ENCODE measurements at places on chromosomes 16 and 17.

GRCh38 chr17:50687200-50688066, 20.3 kb downstream of the ANKRD40 start:
- DNase-seq, result no peak

GRCh38 chr16:73179705-73180331, 131.9 kb upstream of the ZFHX3 start:
- DNase-seq, result no peak

DNA sequence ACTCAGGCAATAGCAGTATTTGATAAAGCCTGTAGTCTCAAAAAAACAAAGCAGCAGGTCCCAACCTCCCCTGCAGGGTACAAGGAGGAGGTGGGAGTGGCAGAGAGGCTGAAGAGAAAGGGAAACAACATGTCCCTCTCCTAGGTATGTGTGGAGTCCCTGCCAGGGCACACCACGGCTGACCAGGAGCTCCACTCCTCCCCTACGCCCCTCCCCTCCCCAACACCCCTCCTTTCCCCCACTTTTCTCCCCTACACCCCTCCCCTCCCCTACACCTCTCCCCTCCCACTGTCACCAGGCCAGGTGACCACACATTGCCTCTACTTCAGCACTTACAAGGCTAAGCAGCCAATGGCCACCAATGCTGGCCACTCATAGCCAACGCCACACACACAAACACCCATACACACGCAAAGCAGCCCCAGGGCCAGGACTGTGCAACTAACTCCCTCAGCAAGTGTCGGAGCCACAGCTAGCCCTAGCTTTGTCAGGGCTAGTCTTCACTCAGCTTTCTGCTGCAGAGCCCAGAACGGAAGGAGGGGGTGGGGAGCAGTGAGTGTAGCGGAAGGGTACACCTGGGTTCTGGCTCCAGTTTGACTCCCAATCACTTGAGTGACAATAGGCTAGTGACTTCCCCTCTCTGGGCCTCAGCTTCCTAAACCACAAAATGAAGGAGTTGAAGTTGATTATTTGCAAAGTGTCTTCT, 8.2 kb downstream of the CAVIN1 start:
- no peak for DNase-seq

GRCh38 chr16:54816471-54816870, 114.2 kb upstream of the IRX5 start:
- no peak for DNase-seq

- DNase-seq, result no peak
Observed at GRCh38 chr16:3235856-3236669, 1.1 kb upstream of the ZNF200 start.

DNA sequence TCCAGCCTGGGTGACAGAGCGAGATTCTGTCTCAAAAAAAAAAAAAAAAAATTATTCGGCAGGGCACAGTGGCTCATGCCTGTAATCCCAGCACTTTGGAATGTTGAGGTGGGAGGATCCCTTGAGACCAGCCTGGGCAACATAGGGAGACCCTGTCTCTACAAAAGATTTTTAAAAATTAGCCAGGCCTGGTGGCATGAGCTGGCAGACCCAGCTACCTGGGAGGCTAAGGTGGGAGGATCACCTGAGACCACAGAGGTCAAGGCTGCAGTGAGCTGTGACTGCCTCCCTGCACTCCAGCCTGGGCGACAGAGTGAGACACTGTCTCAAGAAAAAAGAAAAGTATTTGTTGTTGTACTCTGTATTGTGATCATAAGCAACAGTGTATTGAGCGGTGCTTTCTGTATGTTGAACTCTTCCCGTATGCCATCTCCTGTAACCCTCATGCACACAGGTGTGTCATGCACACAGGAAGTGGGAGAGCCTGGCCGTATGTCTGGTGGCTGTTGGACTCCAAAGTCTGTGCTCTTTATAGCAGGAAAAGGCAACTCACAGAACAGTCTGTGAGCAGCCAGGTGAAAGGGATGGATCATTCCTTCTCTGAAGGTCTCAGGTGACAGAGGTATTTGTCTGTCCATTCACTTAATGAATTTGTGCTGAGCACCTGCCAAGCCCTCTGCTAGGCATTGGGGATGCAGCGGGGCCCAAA, 17.1 kb downstream of the CDH1 start:
- no peak for DNase-seq

DNA sequence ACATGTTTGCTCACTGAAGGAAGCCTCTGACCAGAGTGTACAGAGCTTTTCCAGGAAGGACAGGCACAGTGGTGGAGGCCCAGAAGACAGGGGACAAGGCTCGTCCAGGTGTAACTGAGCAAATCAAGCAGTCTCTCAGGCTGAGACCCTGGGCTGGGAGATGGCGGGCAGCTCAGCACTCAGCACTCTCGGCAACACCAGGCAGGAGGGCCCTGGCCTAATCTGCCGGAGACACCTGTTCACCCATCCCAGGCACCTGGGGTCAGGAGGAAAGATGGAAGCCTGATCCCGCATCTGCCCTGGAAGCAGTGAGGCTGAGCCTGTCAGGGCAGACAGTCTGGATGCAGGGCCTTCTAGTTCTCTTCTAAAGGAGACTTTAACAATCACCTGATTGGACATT, 4.8 kb downstream of the RASL10B start:
- DNase-seq, result no peak

GRCh38 chr16:24689128-24689527, 40.3 kb upstream of the TNRC6A start:
- DNase-seq, result no peak

- no peak for DNase-seq
Observed at GRCh38 chr17:19958023-19958422, 19.6 kb downstream of the AKAP10 start.

- DNase-seq, result no peak
Observed at GRCh38 chr16:86930001-86930400, 351.7 kb downstream of the FOXL1 start.

- DNase-seq, result no peak
Observed at GRCh38 chr17:46788796-46789195, 29.7 kb downstream of the WNT3 start.

- no peak for DNase-seq
Observed at GRCh38 chr17:80119271-80119791, 17.9 kb downstream of the GAA start.

GRCh38 chr17:30358055-30358760, 20.5 kb upstream of the CPD start:
- DNase-seq, result no peak

DNA sequence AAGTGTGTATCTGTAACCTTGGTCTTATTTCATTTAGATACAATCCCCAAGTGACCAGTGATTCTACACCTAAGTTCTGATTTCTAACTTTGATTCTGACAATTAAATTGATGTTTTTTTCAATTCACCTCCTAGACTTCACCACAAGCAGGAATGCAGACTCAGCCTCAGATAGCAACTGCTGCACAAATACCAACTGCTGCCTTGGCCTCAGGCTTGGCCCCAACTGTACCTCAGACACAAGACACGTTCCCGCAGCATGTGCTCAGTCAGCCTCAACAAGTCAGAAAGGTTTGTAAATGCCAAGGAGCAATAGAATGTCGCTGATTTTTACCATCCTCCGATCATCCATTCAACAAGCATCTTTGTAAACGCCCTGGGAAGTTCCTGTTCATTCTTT, 177.7 kb downstream of the MRTFB start:
- DNase-seq, result no peak

GRCh38 chr16:50771366-50771765, 29.5 kb downstream of the CYLD start:
- DNase-seq, result no peak

DNA sequence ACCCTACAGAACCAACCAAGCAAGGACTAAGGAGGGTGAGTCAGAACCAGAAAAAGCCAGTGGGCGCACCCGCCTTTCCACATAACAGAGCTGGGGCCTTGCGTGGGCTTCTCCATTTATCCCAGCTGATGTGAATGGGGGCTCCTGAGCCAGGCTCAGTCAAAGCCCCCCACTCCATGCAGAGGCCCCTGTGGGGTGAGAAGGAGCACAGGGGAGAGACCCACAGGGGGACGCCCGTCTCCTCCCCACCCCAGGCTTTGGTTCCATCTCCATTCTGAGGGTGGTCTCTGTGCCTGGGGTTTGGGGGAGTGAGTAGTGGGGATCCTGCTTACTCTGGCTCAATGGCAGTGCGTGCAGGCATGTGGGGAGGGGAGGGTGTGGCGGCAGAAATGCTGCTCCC, 210.1 kb upstream of the TNRC6C start:
- no peak for DNase-seq

- DNase-seq, result no peak
Observed at GRCh38 chr17:66837226-66837625, 2.3 kb downstream of the CACNG5 start.

- DNase-seq, result no peak
Observed at GRCh38 chr16:67965668-67966548, 2.5 kb downstream of the SLC12A4 start.

DNA sequence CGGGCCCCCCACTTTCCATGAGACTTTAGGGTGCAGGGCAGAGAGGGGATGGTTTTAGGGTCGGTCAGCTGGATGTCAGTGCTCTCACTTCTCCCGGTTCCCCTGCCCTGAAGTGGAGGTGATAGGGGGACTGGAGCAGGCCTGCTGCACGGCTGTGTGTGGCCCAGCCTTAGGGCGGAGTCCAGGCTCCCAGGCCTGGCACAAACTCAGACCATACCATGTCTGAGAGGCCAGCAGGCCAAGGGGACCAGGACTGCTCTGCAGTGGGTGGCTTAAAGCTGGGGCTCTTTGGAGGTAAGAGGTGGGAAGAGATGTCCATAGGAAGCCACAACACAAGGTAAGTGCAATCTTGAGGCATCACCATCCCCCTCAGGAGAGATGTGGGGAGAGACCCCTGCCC, 8.3 kb downstream of the TFAP4 start:
- DNase-seq, result no peak

GRCh38 chr16:85821390-85822135, 22.1 kb downstream of the COX4I1 start:
- no peak for DNase-seq

GRCh38 chr16:2610781-2611498, 71.4 kb upstream of the KCTD5 start:
- no peak for DNase-seq

DNA sequence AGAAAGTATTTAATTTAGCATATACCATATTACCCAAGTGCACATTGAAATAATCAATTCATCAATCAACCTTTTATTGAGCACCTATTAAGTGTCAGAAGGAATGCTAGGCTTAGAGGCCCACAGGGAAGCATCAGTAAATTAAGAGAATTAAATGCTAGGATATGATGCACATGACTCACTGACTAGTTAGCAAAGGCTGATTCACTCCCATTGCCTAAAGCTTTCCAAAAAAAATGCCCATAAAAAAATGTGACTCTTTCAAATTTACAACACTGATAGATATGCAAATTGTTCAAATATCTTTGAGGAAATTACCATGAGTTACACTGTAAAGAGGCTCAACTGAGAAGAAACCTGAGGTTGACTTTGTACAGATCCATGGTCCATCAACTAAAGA, 883.3 kb downstream of the CDH11 start:
- DNase-seq, result no peak

DNA sequence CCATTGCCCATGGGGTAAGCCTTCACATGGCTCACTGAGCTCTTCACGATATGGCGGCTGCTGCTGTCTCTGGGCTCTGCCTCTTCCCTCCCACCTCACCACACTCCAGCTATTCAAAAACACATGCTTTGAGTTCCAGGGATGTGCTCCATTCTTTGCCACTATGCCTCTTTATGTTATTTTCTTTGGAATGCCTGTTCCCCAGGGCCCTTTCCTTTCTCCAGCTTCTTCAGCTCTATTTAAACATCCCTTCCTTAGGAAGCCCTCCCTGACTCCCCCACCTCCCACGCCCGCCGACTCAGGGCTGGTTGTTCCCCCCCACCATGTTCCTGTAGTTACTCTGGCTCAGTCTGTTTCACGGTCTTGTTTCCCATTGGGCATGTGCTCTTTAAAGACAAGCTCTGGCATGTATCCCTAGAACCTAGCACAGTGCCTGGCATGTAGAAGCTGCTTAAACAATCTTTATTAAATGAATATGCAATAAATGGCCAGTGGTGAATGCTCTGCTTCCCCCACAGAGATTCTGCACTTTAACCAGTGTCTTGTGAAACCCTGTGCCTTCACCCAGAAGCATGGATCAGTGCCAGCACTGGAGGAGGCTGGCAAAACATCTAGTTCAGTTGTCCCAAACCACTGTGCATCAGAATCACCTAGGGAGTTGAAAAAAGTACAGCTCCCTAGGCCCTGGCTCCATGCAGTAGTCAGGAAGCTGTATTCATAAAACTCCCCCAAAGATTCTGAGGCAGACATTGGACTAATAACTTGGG, 6.9 kb downstream of the MYCBPAP start:
- DNase-seq, result no peak

- DNase-seq, result no peak
Observed at GRCh38 chr17:57582881-57583756, 162.0 kb downstream of the CCDC182 start.

- no peak for DNase-seq
Observed at GRCh38 chr16:48936811-48937210, 326.8 kb upstream of the N4BP1 start.

DNA sequence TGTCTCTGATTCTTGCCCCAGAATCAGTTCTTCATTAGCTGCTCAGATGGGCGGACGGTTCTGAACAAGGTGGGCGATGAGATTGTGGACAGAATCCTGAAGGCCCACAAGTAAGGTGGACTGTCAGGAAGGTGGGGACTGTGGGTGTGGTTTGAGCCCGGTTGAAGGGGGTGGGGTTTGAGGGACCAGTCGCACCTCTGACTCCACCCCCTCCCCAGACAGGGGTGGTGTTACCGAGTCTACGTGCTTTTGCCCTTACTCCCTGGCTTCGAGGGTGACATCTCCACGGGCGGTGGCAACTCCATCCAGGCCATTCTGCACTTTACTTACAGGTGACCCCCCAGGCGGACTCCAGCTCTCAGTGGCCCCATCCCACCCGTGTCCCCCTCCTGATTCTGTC, 11.3 kb downstream of the PLD2 start:
- DNase-seq, result no peak

- no peak for DNase-seq
Observed at GRCh38 chr17:34285286-34285792, at the start of gene CCL11. Gene CCL11 (plus strand): TSS chr17:34285742. CDS start chr17:34285809, 67 bp downstream.

DNA sequence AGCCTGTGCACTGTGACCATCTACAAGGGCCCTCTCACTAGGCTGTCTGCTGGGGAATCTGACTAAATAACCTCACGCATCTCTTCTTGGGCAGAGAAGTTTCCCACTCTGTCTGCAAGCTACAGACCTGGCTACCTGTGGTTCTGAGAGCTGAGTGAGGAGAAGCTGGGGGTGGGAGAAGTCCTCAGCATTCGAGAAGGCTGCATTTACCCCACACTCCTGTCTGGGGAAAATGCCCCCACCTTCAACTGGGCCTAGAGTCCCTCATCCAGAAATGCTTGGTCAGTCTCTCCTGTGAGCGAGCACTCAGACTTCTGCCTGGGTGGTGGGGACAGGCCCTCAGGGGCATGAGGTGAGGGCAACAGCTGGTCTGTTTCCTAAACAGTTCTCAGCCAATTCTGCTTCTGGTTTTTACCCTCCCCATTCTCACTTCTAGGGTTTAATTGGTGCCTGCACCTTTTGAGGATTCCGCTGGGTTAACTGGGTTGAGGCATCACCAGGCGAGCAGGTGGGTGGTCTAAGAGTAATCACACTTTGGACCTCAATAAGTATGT, 98.6 kb downstream of the CYTH1 start:
- DNase-seq, result no peak

DNA sequence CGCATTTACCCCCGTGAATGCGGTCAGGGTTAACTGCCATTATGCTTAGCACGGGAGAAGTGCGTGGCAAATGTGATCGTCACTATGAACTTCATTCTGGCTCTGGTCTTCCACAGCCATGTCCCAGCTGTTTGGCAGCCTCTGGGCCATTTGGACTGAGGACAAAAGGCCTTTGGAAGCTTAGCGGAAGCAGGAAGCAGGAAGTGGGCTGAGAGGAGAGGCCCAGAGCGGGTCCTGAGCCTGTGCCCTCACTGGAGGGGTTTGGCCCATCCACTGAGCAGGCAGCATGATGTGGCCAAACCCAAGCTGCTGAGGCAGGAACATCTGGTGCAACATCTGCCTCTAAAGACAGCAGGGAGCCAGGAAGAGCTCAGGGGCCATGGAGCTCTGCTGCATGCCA, 345.9 kb downstream of the C16orf95 start:
- DNase-seq, result no peak
